ENCODE measurements at places on chromosomes 3 and 15.

- no peak for DNase-seq
Observed at GRCh38 chr3:49725906-49726681, 2.3 kb upstream of the GMPPB start.

DNA sequence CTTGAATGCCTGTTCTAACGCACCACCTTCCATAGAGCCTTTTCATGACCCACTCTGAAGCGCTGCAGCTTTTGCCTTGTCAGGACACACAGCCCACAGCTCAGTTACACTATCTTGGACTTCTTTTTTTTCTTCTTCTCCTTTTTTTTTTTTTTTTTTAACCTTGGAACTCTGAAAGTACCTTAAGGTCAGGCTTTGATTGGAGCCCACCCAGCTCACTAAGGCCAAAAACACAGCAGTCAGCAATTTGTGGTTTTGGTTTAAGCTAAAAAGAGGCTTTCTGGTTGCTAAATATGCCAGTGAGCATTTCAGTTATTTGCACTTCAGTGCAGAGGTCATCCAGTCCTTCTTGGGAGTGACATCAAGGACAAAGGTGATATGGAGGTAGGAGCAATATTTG, 1.7 kb downstream of the SLC25A20 start:
- no peak for DNase-seq

DNA sequence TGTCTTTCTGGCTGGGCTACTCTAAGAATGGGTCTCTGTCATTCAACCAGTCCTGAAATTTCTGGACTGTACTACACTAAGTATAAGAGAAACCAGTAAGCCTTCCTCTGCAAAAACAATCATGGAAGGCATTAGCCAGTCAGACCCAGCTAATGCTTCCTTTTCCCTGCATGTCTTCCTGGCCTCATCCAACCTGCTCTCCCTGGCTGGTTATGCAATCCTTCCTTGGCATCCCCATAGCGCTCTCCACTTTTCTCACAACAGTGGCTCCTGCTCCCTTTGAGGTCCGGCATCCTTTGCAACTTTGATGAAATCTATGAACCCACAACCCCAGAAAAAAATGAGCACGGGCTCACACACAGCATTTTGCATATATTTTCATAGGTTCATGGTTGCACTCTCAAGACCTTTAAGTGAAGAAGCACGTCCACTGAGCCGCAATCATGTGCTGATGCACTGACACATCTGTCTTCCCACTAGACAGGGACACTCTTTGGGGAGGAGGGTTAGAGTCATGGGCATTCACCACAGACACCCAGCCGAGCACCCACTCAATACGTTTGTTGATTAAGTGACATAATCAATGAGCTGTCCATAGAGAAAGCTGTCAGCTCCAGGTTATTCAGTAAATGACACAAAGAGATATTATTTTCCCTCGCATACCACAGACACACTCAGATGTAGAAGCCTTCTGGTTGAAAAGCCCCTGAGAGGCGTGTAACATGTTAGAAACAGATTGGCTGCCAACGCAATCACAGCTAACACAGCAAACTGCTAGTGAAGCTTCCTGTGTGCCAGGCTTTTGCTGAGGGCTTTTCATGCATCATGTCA, 66.7 kb downstream of the PLD1 start:
- DNase-seq, result no peak

GRCh38 chr3:131503320-131503635, 507 bp upstream of the MRPL3 start:
- DNase-seq, result no peak

- DNase-seq, result no peak
Observed at GRCh38 chr3:154132777-154133375, 11.7 kb downstream of the ARHGEF26 start.

GRCh38 chr3:78405745-78406144, 1362.1 kb downstream of the ROBO1 start:
- DNase-seq, result no peak

- DNase-seq, result no peak
Observed at GRCh38 chr3:170219850-170220249, 2.4 kb upstream of the PRKCI start.

DNA sequence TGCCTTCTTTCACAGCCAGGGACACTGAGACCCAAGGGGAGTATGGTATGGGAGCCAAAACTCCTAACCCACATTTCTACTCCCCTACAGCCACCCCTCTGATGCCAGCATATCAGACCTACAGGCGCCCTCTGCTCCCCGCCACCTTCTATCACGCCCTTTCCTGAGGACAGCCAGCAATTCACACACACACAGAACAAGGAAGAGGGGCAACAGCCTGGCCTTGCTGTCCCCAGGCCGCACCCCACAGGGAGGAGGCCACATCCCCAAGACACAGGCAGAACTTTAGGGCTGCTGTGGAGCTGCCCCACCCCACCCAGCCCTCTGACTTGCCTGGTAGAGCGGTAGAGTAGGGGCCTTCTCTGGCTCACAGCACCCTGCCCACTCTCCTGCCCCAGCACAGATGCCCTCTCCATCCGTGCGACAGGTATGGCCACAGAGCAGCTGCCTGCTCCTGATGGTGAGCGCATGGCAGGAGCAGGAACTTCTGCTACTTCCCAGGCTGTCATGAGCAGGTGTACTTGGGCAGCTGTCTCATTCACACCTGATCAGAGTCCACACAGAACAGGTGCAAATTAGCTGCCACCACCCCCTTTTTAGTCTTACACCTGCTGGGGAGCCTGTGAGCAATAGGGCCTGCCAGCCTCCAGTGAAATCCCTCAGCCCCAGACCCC, 33.4 kb downstream of the CCDC33 start:
- no peak for DNase-seq

- no peak for DNase-seq
Observed at GRCh38 chr15:56804938-56805337, 71.6 kb upstream of the ZNF280D start.

DNA sequence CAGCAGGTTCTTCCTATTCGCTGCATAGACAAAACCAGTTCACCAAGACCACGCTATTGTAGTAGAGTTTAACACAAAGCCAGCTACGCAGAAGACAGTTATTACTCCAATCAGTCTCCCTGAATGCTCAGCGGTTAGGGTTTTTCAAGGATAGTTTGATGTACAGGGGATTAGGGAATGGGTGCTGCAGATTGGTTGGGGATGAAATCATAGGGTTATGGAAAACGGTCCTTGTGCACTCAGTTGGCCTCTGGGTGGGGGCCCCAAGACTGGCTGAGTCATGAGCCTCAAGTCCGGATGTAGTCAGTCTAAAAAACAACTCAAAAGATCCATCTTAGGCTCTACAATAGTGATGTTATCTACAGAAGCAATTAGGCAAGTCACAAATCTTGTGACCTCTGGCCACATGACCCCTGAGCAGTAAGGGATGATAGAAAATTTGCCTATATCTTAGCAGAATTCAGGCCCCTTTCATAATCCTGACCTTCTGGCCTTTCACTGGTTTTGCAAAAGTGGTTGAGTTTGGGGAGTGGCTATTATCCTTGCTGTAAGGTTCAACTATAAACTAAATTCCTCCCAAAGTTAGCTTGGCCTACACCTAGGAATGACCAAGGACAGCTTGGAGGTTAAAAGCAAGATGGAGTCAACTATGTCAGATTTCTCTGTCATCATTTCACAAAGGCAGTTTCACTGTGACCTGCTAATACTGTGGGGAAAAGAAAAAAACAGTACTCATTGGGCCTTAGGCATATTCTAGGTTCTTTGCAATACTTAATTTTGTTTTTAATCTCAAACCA, 57.7 kb downstream of the LIPC start:
- DNase-seq, result no peak

DNA sequence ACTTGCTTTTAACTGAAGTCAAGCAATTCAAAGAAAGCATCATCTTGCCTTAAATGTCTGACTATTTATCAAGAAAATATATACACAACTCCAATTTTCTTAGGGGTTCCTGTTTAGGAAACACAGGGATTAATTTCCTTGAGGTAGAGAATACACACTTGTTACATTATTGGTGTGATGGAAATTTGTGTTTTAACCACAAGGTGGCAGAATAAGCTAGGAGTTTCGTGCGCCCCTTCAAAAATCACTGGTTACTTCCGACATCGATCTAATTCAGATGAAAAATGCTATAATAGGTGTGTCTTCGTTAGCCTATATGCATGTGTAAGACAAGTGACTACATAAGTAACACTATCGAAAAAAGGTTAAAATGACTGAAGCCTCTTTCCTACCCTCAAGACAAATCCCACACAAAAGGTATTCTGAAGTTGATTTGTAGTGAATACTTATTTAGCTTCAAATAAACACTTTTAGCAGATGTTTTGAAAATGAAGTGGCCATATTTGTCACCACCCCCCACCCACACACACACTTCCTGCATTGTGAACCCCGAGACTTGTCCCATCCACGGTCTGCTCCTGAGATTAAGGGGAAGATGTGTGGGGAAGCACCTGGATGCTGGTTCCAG, 246.5 kb downstream of the ROBO1 start:
- DNase-seq, result no peak

- DNase-seq, result no peak
Observed at GRCh38 chr15:60344461-60344860, 53.3 kb downstream of the ANXA2 start.

- DNase-seq, result no peak
Observed at GRCh38 chr3:34189133-34189532, 390.7 kb downstream of the PDCD6IP start.

- no peak for DNase-seq
Observed at GRCh38 chr3:115004201-115005140, 142.6 kb downstream of the ZBTB20 start.

DNA sequence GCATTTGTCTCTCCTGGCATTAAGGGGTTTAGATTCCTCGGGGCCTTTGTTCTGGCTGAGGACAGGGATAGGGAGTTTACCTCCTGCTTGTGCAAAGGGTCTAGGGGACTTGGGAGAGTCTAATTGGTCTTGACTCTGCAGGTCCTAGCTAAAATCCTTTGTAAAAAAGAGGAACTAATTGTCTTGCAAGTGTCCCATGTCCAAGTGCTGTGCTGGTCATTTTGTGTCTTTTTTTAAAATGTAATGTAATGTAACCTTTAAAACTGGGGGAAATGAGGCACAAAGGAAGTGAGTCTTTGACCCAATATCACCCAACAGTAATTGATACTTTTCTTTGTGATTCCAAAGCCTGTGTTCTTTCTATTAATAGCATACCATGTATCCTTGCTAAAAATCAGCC, 14.9 kb upstream of the C3orf80 start:
- no peak for DNase-seq

Measured in WTC11 (cell line).